Thoracic aorta endothelial cell (primary cell): ENCODE measurements at places on chromosomes 4 and X. TPM values are rescaled to one million over a fixed set of nuclear protein-coding genes. Genes with fewer than 3 reads are reported as not detected.

Gene VAMP7
- 56.4 and 58.1 TPM in 2 replicates for total RNA-seq

Gene TMSB4X
- total RNA-seq, result 4,229 and 5,294 TPM in 2 replicates

Gene FGA
- not detected in 2 replicates for total RNA-seq

Gene CT45A10
- total RNA-seq, result not detected in 2 replicates

Gene CYTL1
- 45.8 and 113 TPM in 2 replicates for total RNA-seq

Gene EFHC2
- total RNA-seq, result 0.07 TPM in 1 of 2 replicates, not detected in the other

Gene PGM2
- total RNA-seq, result 68.1 and 99.2 TPM in 2 replicates
